Mesenteric fat pad (tissue), 1 donor: ENCODE measurements at places on chromosomes 2 and 18. TPM values are rescaled to one million over a fixed set of nuclear protein-coding genes. Genes with fewer than 3 reads are reported as not detected.

TEKT4 gene
- total RNA-seq: 0.22 TPM

ALS2 gene
- 23.6 TPM for total RNA-seq

DNA sequence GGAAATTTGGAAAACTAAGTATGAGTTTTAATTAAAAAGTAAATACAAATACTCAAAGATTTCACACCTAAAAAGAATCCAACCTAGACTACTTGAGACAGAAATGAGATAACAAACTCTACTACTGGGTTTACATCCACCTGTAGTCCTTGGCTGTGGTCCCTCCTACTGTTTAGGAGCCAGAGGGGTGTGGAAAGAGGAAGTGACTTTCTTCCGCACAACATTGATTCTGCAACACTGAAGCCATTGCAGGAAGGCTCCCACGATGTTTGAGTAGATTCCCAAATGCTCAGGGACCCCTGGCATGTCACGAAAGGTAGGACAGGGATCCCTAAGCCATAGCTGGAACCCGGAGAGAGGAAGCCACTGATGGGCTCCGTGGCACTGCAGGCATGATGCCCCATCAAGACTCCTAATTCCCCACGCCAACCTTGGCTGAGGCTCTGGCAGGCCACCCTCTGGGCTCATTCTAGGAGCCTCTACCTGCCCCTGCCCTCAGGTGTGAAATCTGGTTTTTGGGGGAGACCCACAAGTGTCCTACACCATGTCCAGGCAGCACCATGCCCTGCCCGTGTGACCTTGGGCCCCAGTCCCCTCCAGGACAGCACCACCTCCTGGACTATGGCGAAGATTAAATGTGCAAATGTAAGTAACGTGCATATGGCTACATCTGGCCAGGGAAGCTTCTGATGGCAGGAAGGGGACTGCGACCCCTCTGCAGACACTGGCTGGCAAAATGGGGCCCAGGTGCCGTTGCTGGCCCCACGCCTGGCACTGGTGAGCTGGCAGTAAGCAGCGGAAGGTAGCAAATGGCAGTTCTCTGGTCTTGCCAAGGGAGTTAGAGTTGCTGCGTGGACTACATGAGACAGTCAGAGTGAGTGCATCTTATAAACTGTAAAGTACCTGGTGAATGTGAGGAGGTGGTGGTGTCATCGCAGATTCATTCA is 38.2 kb upstream of the MAL start:
- DNase-seq: peak; percentile 67

DNA sequence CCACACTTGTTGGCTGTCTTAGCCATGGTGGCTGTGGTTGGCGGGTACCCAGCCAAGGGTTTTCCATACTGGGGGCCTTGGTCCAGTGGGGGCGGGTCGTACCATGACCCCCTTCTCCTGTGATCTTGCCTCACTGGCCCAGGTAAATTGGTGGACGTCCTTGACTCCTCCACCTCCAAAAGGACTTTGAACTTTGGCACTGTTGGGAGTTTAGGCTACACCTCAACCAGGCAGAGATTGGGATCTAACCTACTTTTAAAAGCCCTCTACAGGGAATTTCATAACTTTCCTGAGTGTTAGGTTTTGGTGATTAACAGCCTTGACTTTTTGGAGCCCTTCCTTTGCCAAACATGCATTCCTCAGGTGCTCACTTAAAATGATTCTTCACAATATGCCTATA is 106.7 kb downstream of the NEDD4L start:
- no peak for DNase-seq

- no peak for DNase-seq
These were observed 114.6 kb upstream of the CD302 start for GRCh38 chr2:159912580-159912979.

DNA sequence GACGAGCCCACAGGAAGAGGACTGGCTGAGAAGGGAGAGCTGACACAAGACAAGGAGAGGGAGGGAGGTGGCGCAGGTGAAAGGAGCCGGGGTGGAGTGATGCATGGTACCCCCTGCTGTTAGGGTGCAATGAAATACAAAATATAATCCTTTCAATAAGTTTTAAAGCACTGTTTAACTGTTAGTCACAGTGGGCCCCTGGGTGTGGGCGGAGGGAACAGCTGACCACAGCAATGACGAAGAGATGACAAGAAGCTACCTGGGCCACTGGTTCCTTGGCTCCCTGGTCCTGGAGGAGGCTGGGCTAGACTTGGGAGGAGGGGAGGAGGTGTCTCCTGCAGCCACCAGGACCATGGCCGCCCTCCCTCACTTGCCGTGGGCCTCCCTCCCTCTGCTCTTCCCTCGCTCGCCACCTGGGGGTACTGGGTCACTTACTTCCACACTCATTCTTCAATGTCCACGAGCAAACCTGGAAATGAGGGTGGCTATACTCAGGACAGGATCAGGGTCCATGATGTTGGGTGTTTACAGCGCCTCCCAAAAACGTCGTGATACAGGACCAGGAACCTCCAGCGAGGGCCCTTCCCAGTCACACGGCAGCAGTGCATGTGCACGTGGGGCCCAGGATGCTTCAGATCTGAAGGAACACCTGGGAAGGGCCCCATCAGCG is 196.1 kb downstream of the ANKRD30B start:
- DNase-seq: peak; percentile 84

DNA sequence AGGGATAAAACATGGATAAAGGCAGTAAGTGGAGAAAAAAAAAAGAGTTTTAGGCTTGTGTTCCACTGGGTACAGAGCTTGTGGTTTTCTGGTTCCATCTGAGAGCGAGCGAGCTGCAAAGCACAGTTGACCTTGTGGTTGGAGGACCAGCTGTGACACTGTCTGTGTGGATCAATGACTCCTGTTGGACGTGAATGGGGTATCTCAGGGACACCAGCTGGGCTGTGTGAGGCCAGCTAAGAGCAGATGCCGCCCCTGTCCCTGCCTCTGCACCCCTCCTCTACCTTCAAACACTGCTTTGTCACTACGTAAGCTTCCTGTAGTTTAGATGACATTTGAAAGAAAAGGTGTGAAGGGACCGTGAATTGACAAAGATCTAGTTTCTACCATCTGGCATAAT is 67.8 kb downstream of the QPCT start:
- DNase-seq: no peak

DNA sequence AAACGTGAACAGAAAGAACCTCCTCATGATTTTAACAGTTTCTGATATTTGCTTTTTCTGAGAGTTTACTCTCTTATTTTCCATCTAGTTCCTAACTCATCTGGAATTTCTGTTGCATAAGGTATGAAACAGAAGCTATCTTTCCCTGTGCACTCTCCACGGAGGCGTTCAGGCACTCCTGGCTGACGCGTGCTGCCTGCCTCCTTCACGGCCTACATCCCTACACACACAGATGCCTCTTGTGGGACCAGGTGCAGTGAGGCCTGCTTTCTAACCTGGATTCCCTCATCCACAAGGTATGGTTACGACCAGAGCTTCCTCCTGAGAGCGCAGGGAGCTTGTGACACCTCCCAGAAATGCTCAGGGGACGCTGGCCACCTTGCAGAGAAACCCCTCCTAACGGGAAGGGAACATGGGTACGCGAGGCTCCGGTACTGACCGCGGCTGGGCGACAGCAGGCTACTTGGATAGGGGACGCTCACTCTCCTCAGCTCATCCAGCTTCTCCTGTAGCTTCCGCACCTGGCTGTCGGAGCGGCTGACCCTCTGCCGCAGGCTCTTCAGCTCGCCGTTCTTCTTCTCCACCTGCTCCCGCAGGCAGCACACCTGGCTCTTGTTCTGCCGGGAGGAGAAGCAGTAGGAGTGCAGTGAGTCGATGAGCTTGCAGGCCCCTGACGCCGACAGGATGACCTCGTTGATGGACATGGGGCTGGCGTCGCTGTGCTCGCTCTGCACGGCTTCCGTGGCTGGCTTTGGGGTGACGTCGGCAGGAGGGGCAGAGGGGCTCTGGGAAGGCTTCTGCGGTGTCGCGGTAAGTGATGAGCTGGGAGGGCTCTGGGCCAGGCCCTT is 4.3 kb downstream of the THAP4 start:
- DNase-seq: no peak

DNA sequence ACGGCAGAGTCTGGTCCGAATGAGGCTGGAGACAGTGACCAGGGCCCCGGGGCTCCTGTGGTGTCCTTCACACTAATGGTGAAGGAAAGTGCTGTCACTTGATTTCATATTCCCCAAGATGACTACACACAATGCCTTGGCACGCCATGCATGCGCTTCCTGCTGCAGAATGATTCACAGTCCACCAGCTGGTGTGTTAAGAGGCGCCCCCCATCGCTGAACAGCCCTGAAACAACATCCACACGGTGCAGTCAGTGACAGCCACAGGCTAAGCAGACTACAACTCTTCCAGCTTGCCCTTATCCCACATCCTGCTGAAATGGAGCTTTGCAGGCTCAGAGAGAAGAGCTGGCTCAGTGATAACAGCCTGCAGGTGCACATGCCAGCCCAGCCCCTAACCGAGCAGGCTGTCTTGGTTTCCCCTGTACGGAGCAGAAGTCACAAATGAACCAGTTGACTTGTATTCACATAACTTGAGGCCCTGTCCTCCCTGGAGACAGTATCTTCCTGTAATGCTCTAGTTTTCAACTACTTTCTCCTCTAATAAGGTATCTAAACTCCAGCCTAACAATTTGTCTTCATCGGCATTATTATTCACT is 24.3 kb upstream of the CDH20 start:
- DNase-seq: no peak

DNA sequence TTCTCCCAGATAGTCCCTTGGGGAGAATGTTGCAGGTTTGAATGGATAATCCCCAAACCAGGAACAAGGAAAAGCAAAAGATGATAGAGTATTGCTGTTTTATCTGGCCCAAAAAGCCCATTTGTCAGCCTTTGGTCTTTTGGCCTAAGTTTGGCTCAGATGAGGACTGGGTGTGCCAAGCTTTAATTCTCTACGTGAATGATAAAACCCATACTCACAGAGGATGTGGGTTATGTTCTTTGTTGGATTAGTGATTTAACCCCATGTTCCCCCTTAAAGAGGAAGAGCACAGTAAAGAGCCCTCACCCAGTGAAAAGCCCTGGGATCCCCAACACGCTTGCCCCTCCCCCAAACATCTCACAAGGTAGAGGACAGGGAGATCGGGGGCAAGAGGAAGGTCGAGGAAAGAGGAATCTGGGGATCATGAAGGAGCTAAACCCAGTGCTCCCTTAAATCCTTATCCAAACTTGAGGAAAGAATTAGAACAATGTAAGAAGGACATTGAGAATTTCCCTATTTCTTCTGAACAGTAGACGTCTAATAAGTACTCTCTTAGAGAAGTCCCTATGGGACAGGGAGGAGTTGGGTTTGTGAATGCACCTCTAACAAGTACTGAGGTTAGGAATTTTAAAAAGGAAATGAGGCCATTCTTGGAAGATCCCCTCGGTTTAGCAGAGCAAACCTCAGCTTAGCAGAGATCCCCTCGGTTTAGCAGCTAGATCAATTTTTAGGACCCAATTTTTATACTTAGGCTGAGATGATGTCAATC is 105.0 kb downstream of the HIBCH start:
- no peak for DNase-seq

GRCh38 chr2:25711675-25712354 is 38.4 kb upstream of the DTNB start:
- DNase-seq: no peak

DNA sequence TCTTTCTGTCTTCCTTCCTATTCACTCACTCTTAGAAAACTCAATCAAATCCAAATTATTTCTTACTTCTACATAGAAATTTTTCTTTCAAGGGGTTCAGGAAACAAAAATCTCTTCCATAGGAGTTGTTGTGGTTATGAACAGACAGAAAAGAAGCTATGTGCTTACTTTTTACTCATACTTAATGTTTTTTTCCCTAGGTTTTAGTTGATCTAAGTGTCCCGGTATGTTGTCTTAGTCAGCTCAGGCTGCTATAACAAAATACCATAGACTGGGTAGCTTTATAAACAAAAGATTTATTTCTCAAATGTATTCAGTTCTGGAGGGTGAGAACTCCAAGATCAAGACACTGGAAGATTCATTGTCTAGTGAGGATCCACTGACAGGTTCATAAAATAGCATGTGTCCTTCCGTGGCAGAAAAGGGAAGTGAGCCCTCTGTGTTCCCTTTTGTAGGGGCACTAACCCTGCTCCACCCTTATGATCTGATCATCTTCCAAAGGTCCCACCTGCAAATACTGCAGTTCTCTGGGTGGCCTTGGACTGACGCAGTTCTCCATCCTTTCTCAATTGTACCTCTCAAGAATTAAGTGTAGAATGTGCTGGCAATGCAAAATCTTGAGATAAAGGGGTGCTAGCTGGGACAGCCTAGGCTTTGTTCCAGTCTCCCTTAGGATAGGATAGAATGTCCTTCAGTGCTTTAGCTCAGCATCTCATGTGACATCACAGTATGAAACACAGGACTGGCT is 14.4 kb upstream of the VRK2 start:
- DNase-seq: no peak

GRCh38 chr18:55153346-55153745 is 194.1 kb upstream of the CCDC68 start:
- no peak for DNase-seq

GRCh38 chr2:112256654-112257053 is 1.8 kb upstream of the ZC3H8 start:
- DNase-seq: no peak
